ENCODE measurements at places on chromosomes 13 and 19.

- no peak for DNase-seq
Measured at GRCh38 chr19:44865196-44865767, 19.2 kb downstream of the NECTIN2 start.

DNA sequence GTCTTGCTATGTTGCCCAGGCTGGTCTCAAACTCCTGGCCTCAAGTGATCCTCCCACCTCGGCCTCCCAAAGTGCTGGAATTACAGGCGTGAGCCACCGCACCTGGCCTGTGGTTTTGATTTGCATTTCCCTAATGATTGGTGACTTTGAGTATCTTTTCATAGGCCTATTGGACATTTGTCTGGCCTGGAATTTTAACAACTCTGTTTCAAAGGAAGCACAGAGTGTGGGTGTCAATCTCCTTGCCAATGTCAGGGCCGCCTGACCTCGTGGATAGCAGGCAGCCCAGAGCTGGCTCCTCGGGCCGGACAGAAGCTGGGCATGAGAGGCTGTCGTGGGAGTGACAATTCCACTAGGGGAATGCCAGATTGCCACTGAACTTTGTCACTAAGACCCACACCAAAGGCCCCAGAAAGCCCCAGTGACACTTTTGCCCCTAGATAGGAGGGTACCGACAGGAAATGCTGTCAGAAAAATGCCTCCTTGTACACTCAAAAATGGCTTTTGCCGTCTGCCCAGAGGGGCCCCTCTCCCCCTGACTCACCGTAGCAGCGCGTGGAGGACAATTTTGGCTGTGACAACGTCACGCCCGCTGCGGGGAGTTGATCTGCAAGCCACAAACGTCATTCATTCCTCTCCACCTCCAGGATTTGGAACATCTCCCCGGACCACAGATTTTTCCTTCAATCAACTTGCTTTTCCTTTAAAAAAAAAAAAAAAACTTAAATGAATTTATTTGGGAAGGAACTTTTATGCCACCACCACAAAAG is 11.7 kb upstream of the ADGRE5 start:
- no peak for DNase-seq

DNA sequence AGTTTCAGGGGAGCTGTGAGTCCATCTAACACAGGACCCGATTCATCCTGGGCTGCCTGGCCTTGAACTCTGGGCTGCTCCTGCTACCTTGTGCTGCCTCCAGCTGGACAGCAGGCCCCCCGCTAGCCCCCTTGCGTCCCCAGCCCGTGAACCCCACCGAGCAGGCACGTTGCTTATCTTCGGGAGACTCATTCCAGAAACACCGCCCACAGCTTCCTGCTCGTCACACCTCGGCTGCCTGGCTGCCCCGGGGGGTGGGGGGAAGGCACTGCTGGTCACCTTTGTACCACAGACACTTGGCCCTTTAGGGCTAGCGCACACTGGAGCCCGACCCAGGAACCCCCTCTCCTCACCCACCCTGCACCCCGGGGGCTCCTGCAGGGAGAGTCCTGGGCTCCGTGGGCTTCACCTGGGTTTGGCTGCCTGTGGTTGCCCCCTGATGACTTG is 48.1 kb downstream of the CRTC1 start:
- no peak for DNase-seq

- DNase-seq = no peak
Measured at GRCh38 chr13:63446329-63446728, 2030.7 kb upstream of the PCDH20 start.

DNA sequence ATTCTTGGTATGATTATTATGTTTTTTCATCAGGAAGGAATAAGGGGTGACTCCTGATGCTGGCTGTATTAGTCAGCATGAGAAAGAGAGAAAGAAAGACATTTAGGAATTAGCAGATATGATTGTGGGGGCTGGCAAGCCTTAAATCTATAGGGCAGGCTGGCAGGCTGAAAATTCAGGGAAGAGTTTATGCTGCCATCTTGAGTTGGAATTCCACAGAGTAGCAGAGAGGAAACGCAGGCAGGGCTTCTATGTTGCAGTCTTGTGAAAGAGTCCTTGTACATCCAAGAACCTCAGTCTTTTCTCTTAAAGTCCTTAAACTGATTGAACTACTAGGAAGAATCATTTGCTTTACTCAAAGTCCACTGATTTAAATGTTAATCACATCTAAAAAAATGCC is 262.7 kb upstream of the SLC10A2 start:
- no peak for DNase-seq

DNA sequence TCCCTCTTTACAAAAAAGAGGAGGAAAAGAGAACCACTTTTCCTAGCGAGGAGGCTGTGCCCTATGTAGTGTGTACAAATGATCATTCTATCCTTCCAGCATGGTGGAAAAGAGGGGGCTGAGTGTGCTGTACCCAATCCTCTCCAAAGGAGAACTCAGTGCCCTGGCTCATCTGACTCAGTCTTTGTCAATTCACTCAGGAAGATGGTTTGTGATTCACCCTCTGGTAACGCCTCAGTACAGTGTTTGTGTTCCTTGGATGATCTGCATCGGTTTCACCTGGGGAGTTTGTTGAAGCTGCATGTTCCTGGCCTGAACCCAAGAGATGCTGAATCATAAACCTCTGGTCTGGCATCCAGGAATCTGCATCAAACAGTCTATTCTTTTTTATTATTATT is 18.3 kb upstream of the ENOX1 start:
- peak; percentile 86 for DNase-seq

GRCh38 chr13:81406639-81407292 is 1065.8 kb upstream of the SPRY2 start:
- DNase-seq = no peak

- DNase-seq = no peak
Measured at GRCh38 chr13:98797456-98797855, 45.0 kb upstream of the SLC15A1 start.

DNA sequence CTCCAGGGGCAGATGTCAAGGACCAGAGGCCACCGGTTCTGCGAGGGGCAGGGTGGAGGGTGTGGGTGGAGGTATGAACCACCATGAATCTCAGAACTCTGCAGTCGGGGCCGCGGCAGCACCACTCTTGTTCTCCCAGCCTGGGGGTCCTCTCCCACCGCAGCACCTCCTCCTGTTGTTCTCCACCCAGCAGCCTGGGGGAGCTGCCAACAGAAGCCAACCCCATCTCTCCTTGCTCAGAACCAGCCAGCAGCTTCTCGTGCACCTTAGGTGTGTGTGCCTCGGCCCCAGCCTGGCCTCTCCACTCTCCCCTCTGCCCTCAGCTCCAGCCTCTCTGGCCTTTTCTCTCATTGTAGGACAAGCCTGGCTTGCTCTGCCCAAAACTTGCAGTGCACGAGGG is 31.9 kb upstream of the CCNE1 start:
- no peak for DNase-seq

GRCh38 chr19:2615782-2616181 is 86.7 kb downstream of the GNG7 start:
- no peak for DNase-seq

- DNase-seq = no peak
Measured at GRCh38 chr13:101515504-101515903, 63.0 kb downstream of the ITGBL1 start.

GRCh38 chr13:33106656-33107360 is 90.6 kb downstream of the KL start:
- no peak for DNase-seq

GRCh38 chr19:53907193-53907581 is 1.9 kb upstream of the CACNG7 start:
- DNase-seq = no peak

DNA sequence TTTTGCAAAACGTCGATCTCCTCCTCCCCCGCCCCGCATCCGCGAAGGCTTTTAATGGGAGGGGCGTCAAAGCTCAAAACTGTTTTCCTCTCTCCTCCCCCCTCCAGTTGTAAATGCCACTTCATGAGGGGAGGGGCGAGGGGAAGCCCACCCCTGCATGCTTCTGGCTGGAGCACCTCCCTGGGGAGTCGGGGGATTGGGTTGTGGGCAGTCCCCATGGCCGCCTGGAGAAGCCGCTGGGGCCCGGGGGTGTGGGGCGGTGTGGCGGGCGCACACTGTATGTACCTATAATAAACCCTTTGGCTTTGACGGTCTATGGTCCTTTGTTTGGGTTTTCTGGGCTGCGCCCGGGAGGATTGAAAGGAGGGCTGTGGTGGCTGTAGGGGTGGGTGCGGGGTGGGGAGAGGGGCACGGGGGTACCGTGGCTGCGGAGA is 505 bp upstream of the SHKBP1 start:
- no peak for DNase-seq

DNA sequence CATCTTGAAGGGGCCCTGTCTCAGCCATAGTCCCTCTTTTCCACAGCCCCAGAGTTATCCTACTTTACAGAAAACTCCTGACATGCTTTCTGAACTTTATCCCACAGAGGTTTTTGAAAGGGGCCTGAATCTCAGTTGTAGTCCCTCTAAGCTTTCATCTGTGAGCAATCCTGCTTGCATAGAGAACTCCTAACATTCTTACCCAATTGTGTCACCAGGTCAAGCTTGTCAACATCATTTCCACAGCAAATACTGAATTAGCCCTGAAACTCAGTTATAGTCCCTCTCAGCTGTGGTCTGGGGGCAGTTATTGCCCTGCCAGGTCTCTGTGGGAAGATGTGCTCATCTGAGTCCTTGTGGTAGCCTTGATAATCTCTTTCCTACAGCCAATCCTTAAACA is 2190.3 kb upstream of the PCDH20 start:
- no peak for DNase-seq

- peak; percentile 17 for DNase-seq
Measured at GRCh38 chr19:13430790-13431582, 75.3 kb downstream of the CACNA1A start.

GRCh38 chr13:110044551-110045111 is 258.2 kb upstream of the IRS2 start:
- peak; percentile 43 for DNase-seq

DNA sequence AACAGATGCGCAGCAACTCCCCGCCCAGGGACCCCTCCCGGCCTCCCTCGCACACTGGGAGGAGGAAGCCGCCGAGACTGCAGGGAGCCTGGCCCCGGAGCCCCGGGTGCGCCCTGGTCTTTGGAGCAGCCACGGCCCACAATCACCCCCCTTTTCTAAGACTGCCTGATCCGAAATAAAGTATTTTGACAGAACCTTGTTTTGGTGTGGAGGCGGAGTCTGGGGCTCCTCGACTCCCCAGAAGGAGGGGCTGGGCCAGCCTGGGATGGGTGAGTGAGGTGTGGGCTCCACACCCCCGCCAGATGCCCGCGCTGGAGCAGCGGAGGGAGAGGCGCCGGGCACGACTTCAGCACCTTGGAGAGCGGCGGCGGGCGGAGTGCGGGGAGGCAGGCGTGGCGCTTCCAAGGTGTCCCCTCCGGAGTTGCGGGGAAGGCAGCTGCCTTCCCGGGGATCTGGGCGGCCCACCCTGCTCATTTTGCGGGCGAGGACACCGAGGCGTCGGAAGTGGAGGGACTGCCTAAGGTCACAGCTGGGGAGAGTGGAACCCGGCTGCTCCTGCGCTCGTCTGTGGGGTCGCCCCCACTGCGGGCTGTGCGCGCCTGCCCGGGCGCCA is 9.4 kb downstream of the SIRT6 start:
- DNase-seq = no peak

- DNase-seq = no peak
Measured at GRCh38 chr19:19866611-19867248, 1.0 kb downstream of the ZNF253 start.

DNA sequence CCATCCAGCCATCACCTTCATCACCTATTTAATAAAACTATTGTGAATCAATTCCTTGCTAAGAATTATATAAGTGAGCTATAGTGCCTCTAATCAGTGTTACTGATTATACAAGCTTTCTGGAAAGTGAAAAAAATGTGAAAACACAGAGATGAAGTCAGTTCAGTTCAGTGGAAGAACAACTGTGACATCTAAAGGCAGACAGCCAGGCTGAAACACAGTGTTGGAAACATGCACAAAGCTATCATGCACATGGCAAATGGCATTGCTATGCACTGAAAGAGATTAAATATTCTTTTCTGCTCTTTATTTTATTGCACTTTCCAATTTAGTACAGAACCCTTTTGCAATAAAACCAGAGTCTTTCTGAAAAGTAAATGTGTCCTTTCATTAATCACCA is 294.0 kb downstream of the RBM26 start:
- DNase-seq = no peak

DNA sequence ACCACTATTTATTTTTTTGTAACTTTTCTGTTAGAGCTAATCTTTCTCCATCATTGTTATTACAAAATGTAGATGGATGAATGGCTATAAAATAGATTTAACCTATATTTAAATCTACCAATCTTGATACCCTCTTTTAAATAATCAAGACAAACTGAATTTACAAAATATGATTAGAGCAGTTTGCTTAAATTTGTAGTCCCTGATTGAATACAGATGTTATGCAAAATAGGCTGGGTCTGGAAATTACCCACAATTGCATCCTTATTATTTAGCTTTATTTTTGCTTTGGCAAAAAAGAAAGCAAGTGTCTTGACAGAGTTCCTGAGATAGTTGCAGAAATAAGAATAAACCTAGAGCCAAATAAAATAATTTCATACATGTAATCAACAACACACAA is 352.8 kb downstream of the KLF12 start:
- DNase-seq = no peak

DNA sequence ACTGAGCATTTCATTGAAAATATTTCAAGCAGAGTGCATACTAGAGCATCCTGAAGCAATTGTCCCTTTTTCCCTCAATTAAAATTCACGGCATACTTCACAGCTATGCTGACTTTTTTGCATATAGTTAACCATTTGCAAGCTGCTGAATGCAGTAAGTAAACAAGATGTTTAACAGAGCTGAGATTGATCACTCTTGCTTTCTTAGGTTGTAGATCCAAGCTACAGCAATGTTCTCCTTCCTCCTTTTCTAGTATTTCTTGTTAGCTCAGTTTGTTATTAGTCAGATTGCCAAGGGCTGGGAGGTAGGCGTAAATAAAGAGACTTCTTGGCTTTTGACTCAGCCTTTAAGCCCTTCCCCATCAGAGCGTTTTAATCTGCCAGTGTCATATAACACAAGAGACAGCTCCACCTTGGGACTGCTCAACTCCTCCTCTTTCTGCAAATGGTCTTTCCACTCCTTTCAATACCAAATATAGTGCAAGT is at the start of gene SLITRK6:
Gene SLITRK6 (minus strand): TSS at position 323 of the 486 bp plus-strand sequence. CDS start 2,911 bp downstream, outside the sequence.
- DNase-seq = peak; percentile 57

- DNase-seq = no peak
Measured at GRCh38 chr13:70889163-70889562, 780.9 kb upstream of the KLHL1 start.

GRCh38 chr13:51814825-51815650 is 11.1 kb upstream of the DHRS12 start:
- peak; percentile 34 for DNase-seq

GRCh38 chr13:66659286-66659685 is 570.9 kb downstream of the PCDH9 start:
- DNase-seq = peak; percentile 54

- DNase-seq = no peak
Measured at GRCh38 chr19:31332096-31332495, 17.1 kb downstream of the TSHZ3 start.

GRCh38 chr19:42284066-42284501 is 15.0 kb downstream of the CIC start:
- DNase-seq = no peak

DNA sequence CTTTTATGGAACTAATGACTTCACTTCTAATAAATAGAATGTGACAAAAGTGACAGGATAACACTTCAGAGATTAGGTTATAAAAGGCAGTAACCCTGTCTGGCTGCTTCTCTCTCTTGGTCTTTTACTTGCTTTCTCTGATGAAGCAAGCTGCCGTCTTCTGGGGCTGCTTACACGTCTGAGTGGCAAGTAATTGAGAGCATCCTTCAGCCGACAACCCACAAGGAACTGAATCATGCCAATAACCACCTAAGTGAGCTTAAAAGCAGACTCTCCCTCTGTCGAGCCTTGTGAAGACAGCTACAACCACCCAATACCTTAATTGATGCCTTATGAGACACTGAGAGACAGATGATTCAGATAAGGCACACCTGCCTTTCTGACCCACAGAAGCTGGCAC is 1091.2 kb downstream of the SLITRK1 start:
- DNase-seq = no peak

- no peak for DNase-seq
Measured at GRCh38 chr13:107867701-107868661, 347.4 kb downstream of the LIG4 start.
